ENCODE measurements at places on chromosomes 13 and 19.

- no peak for DNase-seq
Measured at GRCh38 chr13:28467034-28467433, 27.9 kb downstream of the FLT1 start.

DNA sequence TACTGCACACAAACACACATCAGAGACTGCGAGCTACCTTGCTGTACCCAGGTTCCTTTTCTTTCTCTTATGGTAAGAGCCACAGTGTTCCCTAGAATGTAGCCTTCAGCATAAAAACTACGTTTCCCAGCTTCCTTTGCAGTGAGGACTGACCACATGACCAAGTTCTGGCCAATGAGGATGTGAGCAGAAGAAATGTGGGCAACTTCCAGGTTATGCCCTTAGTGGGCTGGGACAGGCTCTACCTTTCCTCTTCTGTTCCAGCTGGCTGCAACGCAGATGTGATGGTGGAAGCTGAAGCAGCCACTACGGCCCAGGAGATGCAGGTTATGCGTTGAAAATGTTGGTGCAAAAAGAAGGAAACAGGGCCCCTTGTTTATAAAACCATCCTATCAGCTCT, 27.5 kb downstream of the VRK3 start:
- no peak for DNase-seq

GRCh38 chr19:45251452-45252354, 632 bp downstream of the MARK4 start:
- DNase-seq: peak; percentile 50

DNA sequence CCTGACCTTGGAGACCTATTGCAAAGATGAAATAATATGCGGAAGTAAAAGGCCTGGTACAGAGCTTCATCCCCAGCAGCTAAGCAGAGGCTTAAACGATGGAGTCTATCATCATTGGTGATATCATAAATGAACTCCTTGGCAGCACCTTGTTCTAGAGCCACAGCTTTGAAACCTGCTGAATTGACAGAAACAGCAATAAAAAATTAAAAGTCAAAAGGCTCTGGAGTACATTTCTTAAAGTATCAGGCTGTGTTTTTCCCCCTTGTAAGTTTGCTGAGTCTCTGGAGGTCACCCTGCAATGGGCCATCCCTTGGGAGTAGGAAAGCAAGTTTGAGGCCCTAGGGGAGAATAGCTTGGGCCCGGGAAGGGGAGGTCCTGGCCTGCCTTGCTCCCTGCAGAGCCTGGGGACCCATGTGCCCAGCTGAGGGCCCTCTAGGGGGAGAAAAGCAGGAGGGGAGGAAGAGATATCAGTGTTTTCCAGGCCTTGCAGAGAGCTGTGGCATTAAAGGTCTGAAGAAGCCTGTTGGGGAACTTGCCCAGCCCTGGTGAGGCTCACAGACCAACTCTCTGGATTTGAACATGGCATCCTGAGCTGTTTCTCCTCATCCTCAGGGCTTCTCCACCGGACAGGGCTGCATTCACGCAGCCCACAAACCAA, 416.1 kb downstream of the ZNF536 start:
- DNase-seq: no peak

- DNase-seq: no peak
Measured at GRCh38 chr13:23477101-23477500, 43.6 kb upstream of the SACS start.

- DNase-seq: peak; percentile 83
Measured at GRCh38 chr13:22915442-22916082, 265.2 kb upstream of the SGCG start.

- DNase-seq: no peak
Measured at GRCh38 chr13:80133631-80134261, 207.2 kb downstream of the SPRY2 start.

GRCh38 chr19:36209372-36209771, 5.1 kb downstream of the ZNF565 start:
- DNase-seq: no peak

- no peak for DNase-seq
Measured at GRCh38 chr13:109111141-109111540, 481.7 kb downstream of the MYO16 start.

DNA sequence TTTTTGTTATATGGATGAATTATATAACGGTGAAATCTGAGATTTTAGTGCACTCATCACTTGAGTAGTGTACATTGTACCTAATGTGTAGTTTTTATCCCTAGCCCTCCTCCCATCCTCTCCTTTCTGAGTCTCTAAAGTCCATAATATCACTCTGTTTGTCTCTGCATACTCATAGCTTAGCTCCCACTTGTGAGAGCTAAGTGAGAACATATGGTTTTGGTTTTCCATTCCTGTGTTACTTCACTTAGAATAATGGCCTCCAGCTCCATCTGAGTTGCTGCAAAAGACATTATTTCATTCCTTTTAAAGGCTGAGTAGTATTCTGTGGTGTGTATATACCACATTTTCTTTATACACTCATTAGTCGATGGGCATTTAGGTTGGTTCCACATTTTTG, 94.0 kb downstream of the SLC10A2 start:
- DNase-seq: no peak

GRCh38 chr19:10424011-10424637, 3.8 kb downstream of the PDE4A start:
- peak; percentile 95 for DNase-seq

- DNase-seq: no peak
Measured at GRCh38 chr19:28701491-28701890, 511.5 kb downstream of the UQCRFS1 start.

- DNase-seq: no peak
Measured at GRCh38 chr19:49781394-49781793, 14.6 kb downstream of the AP2A1 start.

DNA sequence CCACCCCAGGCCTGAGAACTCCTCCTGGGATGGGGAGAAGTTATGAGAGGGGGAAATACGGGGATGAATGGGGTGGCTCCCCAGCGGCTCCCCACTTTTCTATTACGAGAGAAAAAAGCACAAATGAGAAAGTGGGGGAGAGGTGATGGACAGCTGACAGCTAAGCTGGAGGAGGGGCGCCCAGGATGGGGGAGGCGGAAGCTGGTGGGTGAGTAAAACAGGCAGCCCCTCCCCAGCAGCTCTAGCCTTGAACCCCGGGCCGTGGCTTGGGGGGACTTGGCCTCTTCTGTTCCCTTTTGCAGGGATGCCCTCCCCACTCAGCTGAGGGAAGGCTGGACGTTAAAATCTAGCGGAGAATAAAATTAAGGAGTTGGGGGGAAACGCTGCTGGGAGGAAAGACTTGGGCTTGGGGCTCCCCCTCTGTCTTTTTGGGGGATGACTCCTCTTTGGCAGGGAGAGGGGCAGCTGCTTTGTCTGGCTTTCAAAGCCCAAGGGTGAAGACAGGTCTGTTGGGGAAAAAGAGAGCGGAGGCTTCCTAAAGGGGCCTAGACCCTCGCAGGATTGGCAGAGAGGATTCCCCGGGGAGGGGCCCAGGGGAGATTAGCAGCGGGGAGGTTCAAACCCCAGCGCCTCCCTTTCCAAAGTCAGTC, 1.4 kb upstream of the SAMD1 start:
- DNase-seq: no peak

GRCh38 chr19:311813-312261, 20.6 kb upstream of the PLPP2 start:
- no peak for DNase-seq

GRCh38 chr13:40814803-40815202, 25.4 kb downstream of the SLC25A15 start:
- no peak for DNase-seq

- peak; percentile 91 for DNase-seq
Measured at GRCh38 chr19:21767065-21767800, at the start of gene ZNF100. TSS of gene ZNF100 (minus strand) at chr19:21767579. CDS start at chr19:21767429, 150 bp downstream.

DNA sequence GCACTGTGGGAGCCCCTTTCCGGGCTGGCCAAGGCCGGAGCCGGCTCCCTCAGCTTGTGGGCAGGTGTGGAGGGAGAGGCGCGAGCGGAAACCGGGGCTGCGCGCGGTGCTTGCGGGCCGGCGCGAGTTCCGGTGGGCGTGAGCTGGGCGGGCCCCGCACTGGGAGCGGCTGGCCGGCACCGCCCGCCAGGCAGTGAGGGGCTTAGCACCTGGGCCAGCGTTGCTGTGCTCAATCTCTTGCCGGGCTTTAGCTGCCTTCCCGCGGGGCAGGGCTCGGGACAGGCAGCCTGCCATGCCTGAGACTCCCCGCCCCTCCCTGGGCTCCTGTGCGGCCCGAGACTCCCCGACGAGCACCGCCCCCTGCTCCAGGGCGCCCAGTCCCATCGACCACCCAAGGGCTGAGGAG, 405.2 kb upstream of the PRR20A start:
- DNase-seq: peak; percentile 66

DNA sequence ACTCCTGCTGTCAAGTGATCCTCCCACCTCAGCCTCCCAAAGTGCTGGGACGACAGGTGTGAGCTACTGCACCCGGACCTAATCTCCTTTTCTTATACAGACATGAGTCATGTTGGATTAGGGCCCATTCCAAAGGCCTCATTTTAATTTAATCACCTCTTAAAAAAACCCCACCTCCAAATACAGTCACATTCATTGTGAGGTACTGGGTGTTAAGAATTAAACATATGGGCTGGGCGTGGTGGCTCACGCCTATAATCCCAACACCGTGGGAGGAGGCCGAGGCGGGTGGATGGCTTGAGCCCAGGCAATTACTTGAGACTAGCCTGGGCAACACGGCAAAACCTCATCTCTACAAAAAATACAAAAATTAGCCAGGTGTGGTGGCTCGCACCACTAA, 46.6 kb downstream of the PIN1 start:
- DNase-seq: no peak

Data from glutamatergic neuron (in vitro differentiated cells).